ENCODE measurements at places on chromosomes 16 and 17. TPM values are rescaled to one million over a fixed set of nuclear protein-coding genes. Genes with fewer than 3 reads are reported as not detected.

Gene TMEM100
- total RNA-seq = 33.4 TPM

Gene SPATA22
- 1.7 TPM for total RNA-seq

Gene CCT6B
- 3.1 TPM for total RNA-seq

DNA sequence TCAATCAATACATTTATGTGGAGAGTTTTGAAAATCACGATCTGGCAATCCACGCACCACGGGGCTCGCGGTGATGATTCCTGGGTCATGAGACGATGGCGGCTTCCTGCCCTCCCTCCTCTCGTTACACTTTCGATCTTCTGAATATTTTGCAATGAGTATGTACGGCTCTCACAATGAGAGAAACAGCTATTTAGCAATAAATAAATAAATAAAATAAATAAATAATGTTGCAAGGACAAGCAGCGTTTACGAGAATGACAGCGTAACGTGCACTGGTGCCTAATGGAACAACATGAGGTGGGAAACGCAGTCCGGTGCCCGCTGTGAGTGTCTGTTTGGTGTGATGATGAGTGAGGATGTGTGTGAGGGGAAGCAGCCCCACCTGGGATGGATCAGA lies 46.7 kb upstream of the JPH3 start:
- DNase-seq = no peak

DNA sequence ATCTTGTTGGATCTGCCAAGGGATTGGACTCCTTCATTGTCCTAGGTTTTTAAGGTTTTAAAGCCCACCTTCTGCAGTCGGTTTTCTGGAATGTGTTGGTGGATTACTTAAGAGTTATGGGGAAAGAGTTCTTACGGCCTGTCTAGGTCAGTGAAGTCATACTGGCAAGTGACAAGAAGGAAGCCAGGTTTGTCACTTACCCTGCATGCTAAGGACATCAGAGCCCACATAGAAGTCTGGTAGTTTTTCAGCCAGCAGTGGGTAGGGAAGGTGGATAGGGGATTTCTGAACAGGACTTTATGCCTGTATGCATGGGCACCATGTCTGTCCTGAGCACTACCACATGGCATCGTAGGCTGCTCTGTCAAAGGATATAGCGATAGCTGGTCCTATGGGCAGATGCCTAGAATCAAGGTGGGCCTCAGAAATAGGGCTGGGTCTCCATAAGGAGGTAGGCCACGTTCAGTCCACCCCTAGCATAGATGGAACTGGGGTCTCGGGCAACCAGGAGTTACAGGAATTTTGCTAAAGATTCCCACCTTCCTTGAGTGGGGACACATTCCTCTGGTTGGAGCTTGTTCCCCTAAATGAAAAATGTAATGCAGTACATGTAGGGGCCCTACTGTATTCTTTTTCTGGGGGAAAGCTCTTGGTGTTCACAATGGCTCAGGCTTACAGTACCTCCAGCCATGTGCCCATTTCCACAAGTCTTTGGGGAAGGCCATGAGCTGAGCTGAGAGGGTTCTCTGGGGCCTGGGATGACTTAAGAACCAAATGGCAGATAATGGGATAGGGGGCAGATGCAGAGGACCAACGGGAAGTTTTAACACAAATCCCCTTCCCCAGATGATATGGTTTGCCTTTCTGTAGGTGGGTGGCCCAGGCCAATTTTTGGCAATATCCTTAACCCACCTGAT lies 27.5 kb downstream of the TRPV2 start:
- DNase-seq = no peak

DNA sequence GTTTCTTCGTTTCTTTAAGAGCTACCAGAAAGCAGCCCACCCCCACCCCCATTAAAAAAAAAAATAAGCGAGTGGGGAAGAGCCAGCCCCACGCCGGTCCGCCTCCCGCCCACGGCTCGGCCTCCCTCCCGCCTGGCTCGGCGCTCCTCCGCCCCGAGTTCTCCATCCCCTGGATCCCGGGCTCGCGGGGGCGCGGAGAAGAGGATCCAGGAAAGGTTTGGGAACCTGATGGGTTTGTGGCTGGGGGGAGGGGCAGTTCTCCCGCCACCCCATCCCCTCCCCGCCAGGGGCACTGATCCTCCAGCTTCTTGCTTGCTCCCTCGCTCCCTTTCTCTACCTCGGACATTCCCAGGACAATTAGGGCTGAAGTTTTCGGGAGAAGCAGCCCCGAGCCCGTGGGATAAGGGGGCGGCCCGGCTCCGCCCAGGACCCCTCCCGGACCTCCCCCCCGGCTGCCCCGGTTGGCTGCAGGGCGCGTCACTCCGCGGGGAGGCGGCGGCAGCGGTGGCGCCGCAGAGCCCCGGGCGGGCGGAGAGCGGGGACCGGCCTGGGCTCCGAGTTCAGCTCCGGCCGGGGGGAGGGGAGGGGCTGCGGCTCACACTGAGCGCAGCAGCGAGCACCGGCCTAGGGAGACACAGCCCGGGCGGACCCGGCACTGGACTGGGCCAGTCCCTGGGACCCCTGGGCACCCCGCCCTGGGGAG lies 1.0 kb upstream of the SALL1 start:
- peak; percentile 17 for DNase-seq

DNA sequence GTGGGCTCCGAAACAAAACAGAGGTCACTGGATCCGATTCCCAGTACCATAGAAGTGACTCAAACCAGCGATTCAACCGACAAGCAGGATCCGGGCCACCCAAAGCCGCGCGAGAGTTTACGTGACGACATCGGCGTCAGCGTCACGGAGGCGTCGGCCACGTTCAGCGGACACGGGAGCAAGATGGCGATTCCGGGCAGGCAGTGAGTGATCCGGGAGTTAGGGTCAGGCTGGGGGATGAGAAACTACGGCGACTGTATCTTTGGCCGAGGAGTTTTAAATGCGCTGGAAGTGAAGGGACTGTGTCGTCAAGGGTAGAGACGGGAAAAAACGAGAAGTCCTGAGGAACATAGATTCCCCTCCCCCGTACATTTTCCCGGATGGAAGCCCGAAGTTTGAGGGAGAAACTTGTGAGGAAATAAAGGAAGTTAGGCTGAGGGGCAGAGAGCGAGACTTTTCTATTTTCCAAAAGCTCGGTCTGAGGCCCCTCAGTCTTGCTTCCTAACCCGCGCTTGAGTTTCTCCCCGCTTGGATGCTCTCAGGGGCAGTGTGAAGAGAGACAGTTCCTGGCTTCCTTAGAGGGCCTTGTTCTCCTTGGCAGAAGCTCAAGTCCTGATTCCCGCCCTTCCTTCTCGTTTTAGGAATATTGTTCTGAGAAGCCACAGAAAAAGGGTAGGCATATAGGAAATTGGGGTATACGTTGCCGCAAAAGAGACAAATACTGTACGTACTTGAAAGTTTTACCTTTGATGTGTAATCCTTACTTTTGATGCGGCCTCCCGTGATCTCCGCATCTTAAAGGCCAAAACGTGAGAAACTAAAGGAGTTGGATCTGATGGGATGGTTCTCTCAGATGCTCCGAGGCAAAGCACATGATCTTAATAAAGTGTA lies at the start of gene NSRP1:
NSRP1 (plus strand) TSS at position 156 of the 891 bp plus-strand sequence; CDS start at position 184, 28 bp downstream.
- peak; percentile 92 for DNase-seq

GRCh38 chr16:3112881-3113574 lies 642 bp downstream of the ZNF205 start:
- no peak for DNase-seq

Measured in tibial nerve (tissue), 4 donors.